CD4-positive, alpha-beta memory T cell (primary cell): ENCODE measurements at places on chromosomes 11 and 22. TPM values are rescaled to one million over a fixed set of nuclear protein-coding genes. Genes with fewer than 3 reads are reported as not detected.

- no peak overlapping the region for H3K27ac ChIP-seq
- no peak for DNase-seq
- no peaks in the 10 kb centered on the region for H3K4me1 ChIP-seq
- H3K36me3 ChIP-seq = no peaks in the 10 kb centered on the region
- H3K4me3 ChIP-seq = no peak overlapping the region
- no peaks in the 10 kb centered on the region for H3K27me3 ChIP-seq
Measured at GRCh38 chr11:133906241-133906640, 50.5 kb downstream of the IGSF9B start.

DNA sequence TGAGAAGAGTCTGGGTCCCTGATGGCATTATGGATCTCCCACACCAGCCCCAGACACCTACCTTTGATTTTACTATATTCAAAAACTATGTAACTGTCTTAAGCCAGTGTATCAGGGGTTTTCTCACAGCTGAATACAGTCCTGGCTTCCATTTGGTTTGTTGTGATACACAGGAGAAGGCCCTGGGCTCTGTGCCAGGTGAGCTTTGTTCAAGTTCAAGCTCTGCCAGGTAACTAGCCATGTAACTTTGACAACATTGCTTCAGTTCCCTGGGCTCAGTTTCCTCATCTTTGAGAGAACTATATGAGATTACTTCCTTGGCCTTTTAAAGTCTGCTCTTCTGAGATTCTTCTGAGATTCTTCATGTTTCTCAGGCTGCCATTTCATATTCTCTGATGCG lies 327.5 kb upstream of the TENM4 start:
- H3K4me3 ChIP-seq = no peak overlapping the region
- no peak overlapping the region for H3K27ac ChIP-seq
- no peaks in the 10 kb centered on the region for H3K36me3 ChIP-seq
- H3K27me3 ChIP-seq = no peaks in the 10 kb centered on the region
- no peaks in the 10 kb centered on the region for H3K4me1 ChIP-seq

DNA sequence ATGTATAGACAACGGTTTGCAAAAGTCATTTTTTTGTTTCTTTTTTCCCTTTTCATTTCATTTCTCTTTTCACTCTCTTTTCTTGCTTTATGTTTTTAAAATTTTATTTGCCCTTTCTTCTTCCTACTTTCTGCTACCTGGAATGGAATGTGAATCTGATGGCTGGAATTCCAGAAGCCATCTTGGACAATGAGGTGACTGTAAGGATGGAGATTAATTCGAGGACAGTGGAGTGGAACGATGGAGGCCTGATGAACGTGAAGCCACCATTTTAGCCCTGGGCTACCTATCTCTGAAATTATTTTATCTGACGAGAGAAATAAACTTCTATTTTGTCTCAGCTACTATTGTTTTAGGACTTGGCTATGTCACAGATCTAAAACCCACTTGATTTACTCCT lies 2.8 kb upstream of the POLA2 start:
- H3K4me1 ChIP-seq = peaks cover 23% of the 10 kb centered on the region
- DNase-seq = no peak
- H3K36me3 ChIP-seq = no peaks in the 10 kb centered on the region
- H3K27ac ChIP-seq = no peak overlapping the region

DNA sequence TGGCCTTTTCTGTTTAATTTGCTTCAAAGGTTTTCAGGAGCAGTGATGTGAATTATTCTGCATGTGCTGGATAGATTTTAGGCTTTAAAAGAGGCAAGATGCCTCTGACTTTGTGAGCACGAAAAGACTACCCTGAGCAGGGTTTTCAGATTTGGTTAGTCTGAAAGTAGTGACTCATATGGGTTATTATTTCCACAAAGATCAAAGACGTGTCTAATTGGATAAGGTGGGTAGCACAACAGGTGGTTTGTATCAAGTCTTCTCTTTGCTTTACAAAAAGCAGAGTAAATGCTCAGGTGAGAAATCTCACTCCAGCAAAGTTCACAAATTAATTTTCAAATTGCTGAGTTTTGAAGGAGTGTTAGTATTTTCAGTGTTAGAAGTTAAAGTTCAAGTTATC lies 37.6 kb upstream of the DBX1 start:
- H3K36me3 ChIP-seq = no peaks in the 10 kb centered on the region
- H3K27me3 ChIP-seq = peaks cover 3% of the 10 kb centered on the region
- H3K4me3 ChIP-seq = no peak overlapping the region
- DNase-seq = no peak
- H3K27ac ChIP-seq = no peak overlapping the region
- H3K4me1 ChIP-seq = no peaks in the 10 kb centered on the region

GRCh38 chr11:113389272-113389671 lies 1.7 kb downstream of the ANKK1 start:
- H3K27ac ChIP-seq = no peak overlapping the region
- no peak for DNase-seq
- no peaks in the 10 kb centered on the region for H3K4me1 ChIP-seq
- H3K4me3 ChIP-seq = no peak overlapping the region
- peaks cover 3% of the 10 kb centered on the region for H3K27me3 ChIP-seq
- H3K36me3 ChIP-seq = no peaks in the 10 kb centered on the region

DNA sequence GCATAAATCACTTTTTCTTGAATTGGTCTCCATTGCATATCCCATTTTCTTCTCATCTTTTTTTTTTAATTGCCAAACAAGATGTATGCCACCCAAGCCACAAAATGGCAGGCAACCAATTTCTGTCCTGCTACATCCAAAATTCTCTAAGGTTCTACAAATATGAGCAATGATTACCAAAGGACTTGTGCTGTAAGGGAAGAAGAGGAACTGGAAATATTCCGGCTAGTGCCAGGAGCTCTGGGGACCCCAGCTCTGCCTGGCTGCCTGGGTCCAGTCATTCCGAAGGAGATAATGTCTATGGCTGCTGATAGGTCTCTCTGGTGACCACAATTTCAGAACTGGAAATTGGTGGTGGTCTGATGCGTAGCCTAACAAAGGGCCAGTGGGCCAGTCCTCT lies 17.1 kb upstream of the SNX32 start:
- H3K27me3 ChIP-seq = no peaks in the 10 kb centered on the region
- H3K4me3 ChIP-seq = no peak overlapping the region
- H3K27ac ChIP-seq = no peak overlapping the region
- no peak for DNase-seq
- no peaks in the 10 kb centered on the region for H3K36me3 ChIP-seq

DNA sequence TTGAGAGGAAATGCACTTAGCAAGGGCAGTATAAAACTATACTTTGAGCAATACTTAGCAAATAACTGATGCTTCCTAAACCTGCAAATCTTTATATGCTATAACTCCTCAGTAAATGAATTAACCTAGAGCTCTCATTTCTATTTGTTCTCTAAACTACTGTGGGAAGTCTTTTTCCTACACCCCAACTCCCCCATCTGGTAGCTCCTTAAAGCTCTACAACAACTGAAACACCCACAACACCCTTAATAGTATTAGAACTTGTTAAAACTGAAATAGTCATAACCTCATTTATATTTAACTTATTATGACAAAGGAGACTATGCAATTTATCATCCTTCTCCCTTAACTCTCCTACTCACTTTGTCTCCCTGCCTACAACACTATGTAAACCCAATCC lies 43.4 kb downstream of the GUCY1A2 start:
- DNase-seq = no peak
- H3K27ac ChIP-seq = no peak overlapping the region
- no peaks in the 10 kb centered on the region for H3K27me3 ChIP-seq

GRCh38 chr11:116215471-116216113 lies 557.2 kb downstream of the BUD13 start:
- H3K4me1 ChIP-seq = no peaks in the 10 kb centered on the region
- H3K27me3 ChIP-seq = no peaks in the 10 kb centered on the region
- no peak for DNase-seq
- H3K36me3 ChIP-seq = no peaks in the 10 kb centered on the region

- no peaks in the 10 kb centered on the region for H3K4me1 ChIP-seq
- no peak overlapping the region for H3K27ac ChIP-seq
- no peak overlapping the region for H3K4me3 ChIP-seq
- H3K36me3 ChIP-seq = peaks cover 6% of the 10 kb centered on the region
- DNase-seq = no peak
Measured at GRCh38 chr11:43925932-43926505, 16.4 kb upstream of the C11orf96 start.

- H3K4me3 ChIP-seq = no peak overlapping the region
- H3K36me3 ChIP-seq = no peaks in the 10 kb centered on the region
- no peaks in the 10 kb centered on the region for H3K4me1 ChIP-seq
- no peaks in the 10 kb centered on the region for H3K27me3 ChIP-seq
- no peak overlapping the region for H3K27ac ChIP-seq
- DNase-seq = no peak
Measured at GRCh38 chr22:34493486-34493885, 572.5 kb upstream of the ISX start.

DNA sequence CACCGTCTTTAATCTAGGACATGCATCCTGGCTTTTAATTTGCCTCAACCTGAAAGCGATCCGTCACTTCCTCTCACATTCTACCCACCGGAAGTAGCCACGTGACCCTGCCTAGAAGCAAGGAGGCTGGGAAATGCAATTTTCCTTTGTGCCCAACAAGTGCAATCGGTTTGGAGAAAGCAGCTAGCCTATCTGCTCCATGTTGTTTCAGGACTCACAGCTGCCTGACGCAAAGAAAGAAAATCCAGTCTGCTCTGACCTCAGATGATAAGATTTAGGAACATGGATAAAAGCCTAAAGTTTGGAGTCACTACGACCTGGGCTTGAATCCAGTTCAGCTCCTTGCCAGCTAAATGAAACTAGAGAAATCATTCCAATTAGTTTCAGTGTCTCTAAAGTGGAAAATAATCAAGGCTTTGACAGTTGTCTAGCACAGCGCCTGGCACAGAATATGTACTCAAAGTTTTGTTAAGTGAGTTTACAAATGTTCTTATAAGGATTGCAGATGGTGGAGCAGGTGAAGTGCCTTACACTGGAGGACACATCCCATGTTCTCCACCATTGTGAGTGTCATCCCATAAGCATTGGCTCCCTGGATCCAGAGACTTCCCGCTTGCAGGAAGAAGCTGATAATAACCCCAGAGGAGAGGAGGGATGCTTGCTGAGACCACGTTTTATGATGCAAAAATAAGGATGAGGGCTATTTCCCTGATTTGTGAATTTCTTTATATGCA lies 553.7 kb downstream of the MN1 start:
- no peaks in the 10 kb centered on the region for H3K4me1 ChIP-seq
- H3K27me3 ChIP-seq = no peaks in the 10 kb centered on the region
- no peak overlapping the region for H3K4me3 ChIP-seq
- H3K36me3 ChIP-seq = no peaks in the 10 kb centered on the region
- H3K27ac ChIP-seq = no peak overlapping the region
- no peak for DNase-seq

Gene CST6
- polyA plus RNA-seq = not detected

Gene ARRB1
- polyA plus RNA-seq = 7.9 TPM

Gene OR8D4
- not detected for polyA plus RNA-seq

Gene SBF2
- polyA plus RNA-seq = 0.50 TPM

Gene PKDREJ
- not detected for polyA plus RNA-seq
